ENCODE measurements at places on chromosomes 2 and 18. TPM values are rescaled to one million over a fixed set of nuclear protein-coding genes. Genes with fewer than 3 reads are reported as not detected.

MPP4 gene
- total RNA-seq, result 0.34 TPM

MAP3K19 gene
- not detected for total RNA-seq

DNA sequence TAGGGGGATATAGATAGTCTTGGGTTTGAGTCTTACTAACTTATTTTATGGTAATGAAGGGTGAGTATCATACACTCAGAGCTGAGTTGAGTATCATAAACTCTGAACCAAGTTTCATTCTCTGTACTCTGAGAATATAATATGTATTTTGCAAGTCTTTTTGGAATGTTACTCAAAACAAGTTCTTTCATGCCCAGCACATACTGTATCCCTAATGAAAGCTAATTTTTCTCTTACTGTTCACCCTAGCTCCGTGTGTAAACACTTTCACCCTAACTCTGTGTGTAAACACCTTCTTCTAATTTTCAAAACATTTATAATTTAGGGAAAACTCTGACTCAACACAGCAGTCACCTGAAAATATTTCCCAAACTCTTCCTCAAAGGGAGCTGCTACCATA lies 29.7 kb upstream of the CHST9 start:
- DNase-seq, result no peak

DNA sequence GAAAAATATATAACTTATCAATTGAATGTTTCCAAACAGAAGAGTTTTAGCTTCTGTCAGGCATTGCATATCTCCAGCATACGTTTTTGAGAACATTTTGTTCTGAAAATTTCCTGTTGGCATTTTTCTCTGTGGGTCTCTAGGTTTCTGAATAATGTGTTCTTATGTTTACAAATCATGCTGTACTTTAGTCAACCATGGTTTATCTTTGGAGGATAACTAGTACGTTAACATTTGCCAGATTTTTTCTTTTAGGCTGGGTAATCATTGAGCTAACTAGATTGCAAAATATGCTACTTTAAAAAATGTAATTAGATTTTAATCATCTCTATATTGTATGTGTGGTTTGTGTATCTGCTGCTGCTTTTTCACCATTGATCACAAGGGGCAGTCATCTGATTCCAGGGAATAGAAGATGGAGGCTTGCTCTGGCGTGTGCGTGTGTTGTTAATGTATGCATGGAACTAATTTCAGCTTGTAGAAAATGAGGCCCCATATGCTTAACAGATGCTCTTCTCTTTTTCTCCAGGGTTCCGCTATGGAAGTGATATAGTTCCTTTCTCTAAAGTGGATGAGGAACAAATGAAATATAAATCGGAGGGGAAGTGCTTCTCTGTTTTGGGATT lies 21.3 kb downstream of the XRCC5 start:
- no peak for DNase-seq

- no peak for DNase-seq
Observed at GRCh38 chr18:63681449-63682340, 20.0 kb upstream of the SERPINB3 start.

DNA sequence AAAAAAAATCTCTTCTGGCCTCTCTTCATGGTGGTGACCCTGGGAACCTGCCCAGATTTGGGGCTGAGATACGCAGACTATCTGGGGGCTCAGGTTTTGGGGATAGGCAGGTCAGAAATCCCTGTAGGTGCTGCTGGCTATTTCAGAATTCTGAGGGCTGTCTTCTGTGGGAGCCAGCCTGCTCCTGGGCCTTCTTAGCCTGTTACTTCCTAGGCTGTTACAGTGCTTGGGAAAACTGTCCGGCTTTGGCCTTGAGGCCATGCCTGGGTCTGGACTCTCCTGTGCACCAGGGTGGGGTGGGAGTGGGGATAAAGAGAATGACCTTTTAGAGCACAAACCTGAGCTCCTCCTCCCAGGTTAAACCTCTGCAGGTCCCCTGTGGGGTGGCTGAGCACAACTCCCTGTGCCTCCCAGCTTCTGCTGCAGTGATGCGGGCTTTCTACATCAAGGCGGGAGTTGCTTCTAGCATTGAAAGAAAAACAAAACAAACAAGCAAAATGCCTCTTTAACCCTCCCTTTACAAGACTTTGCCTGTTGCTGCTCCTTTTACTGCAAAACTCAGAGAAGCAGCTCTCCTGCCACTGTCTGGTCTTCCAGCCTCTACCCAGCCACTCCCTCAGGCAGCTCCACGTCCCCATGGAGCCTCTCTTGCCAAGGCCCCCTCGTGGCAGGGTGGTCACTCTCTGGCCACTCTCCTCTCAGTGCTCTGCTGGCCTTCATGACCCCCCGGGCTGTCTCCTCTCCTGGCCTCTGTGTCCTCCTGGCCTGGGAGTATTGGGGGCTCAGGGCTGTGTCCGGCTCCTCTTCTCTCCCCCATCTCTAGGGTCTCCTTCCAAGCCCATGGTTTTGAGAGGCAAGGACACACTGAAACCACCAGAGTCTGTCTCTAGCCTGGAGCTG lies 293.0 kb upstream of the HS6ST1 start:
- DNase-seq, result no peak

DNA sequence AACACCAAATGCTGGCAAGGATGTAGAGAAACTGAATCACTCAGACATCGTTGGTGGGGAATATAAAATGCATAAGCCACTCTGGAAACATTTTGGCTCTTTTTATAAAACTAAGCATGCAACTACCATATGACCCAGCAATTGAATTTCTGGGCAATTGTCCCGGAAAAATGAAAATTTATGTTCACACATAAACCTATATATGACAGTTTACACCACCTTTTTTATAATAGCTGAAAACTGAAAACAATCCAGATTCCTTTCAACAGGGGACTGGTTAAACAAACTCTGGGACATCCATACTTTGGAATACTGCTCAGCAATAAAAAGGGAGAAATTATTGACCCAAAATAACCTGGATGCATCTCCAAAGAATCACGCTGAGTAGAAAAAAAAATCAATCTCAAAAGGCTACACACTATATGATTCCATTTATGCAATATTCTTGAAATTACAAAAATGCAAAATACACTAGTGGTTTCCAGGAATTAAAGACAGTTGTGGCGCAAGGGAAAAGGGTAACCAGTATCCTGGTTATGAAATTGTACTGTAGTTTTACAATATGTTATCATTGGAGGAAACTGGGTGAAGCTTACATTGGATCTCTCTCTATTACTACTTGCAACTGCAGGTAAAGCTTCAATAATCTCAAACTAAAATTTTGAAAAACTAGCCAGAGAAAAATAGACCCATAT lies 130.2 kb upstream of the PID1 start:
- no peak for DNase-seq

Measured in psoas muscle (tissue), 8 donors.